Hematopoietic multipotent progenitor cell (in vitro differentiated cells): ENCODE measurements at places on chromosomes 6 and 20. TPM values are rescaled to one million over a fixed set of nuclear protein-coding genes. Genes with fewer than 3 reads are reported as not detected.
A peak's percentile ranks its signal among the peaks of the same experiment; 100 is the strongest.

The SSTR4 gene
- not detected for total RNA-seq

GRCh38 chr6:169042061-169042460 is 211.6 kb downstream of the THBS2 start:
- DNase-seq = no peak

The TGM3 gene
- total RNA-seq = not detected

- DNase-seq = no peak
Observed at GRCh38 chr6:18360188-18360587, 27.0 kb upstream of the RNF144B start.

DNA sequence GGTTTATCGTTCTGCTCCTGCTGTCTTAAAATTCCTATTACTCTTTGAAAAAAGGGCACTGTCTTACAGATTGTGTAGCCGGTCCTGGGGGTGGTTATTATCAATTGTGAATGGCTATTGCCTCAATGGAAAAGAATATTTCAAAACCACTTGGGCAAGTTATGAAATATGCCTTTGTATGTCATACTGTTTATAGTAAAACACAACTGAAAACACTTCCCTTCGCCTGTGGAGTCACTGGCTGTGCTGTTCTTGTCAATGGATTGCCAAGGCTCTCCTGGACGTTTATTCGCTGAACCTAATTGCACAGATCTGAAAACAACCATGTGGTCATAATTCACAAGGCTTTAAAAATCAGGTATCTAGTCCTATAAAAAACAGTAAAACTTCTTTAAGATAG is 47.8 kb upstream of the TAGAP start:
- no peak for DNase-seq

DNA sequence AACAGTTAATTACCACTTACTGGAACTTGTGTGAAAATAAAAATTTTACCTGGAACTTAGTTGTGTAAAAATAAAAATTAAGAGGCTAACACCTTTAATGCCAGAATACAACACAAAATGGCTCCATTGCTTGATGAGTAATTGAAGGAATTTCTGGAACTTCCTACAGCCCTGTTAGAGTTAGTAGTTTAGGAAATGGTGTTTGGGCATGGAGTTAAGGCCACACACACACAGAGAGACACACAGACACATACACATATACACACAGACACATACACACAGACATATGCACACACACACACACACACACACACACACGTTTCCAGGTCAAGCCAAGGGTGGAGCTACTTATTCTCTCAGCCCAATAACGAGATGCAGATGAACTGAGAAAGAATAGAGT is 20.6 kb upstream of the CST3 start:
- no peak for DNase-seq

GRCh38 chr6:16885411-16886160 is 124.3 kb upstream of the ATXN1 start:
- no peak for DNase-seq

DNA sequence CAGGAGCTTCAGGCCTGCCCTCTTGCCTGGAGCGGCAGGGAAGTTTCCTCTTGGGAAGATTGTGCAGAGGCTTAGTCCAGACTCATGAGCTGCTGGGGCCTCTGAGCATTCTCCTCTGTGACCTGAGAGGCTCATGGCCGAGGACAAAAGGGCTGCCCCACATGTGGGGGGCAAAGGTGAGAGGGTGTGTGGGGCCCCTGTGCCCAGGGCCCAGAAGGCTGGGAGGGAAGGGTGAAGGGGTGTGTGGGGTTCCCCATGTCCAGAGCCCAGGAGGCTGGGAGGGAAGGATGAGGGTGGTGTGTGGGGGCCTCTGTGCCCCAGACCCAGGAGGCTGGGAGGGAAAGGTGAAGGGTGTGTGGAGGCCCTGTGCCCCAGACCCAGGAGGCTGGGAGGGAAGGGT is 50.8 kb upstream of the SLC22A1 start:
- no peak for DNase-seq

The ENPP4 gene
- 6.2 TPM for total RNA-seq

The C20orf144 gene
- total RNA-seq = 0.27 TPM

GRCh38 chr20:41422953-41423352 is 56.3 kb upstream of the EMILIN3 start:
- DNase-seq = no peak

DNA sequence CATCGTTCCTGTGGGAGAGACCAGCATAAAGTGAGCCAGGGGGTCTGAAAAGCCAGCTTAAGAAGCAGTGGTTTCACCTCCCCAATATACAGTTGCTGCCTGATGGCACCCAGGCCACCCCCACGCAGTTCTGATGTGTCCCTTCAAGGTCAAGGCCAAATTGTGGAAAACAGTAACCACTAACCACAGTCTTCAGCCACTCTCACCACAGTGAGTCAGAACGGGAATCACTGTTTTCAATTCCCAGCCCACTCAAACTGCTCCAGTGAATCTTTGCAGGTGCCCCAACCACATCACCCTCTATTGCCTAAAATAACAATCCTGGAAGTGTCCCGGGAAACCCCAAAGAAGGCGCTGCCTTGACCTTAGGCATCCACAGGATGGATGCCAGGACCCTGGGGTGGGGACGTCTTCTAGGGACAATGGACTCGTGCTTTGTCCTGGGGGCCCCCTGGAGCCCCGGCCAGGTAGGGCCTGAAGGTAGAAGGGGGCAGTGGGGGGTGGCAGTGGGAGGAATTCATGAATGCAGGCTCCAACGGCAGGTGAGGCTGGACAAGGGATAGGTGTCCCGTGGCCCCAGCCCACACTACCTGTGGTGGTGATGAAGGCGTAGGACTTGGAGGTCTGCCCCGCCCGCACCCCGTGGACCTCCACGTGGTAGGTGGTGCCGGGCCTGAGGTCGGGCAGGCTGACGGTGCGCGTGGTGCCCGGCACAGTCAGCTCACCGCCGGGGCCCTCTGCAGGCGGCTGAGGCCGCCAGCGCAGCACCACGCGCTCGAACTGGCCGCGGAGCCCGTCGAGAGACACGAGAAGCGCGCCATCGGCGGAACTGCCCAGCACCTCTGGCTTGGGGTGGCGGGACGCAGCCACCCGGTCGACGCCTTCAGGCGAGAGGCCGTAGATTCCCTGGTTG is 22.2 kb downstream of the TNXB start:
- DNase-seq = peak; percentile 27

GRCh38 chr6:20669571-20670314 is 135.5 kb downstream of the CDKAL1 start:
- no peak for DNase-seq

- no peak for DNase-seq
Observed at GRCh38 chr6:133404151-133404550, 163.0 kb downstream of the EYA4 start.

GRCh38 chr6:80336911-80337310 is 230.4 kb downstream of the BCKDHB start:
- no peak for DNase-seq

The VGLL2 gene
- not detected for total RNA-seq

The RNASET2 gene
- 27.2 TPM for total RNA-seq

- DNase-seq = no peak
Observed at GRCh38 chr6:41599852-41600445, 38.3 kb upstream of the MDFI start.

DNA sequence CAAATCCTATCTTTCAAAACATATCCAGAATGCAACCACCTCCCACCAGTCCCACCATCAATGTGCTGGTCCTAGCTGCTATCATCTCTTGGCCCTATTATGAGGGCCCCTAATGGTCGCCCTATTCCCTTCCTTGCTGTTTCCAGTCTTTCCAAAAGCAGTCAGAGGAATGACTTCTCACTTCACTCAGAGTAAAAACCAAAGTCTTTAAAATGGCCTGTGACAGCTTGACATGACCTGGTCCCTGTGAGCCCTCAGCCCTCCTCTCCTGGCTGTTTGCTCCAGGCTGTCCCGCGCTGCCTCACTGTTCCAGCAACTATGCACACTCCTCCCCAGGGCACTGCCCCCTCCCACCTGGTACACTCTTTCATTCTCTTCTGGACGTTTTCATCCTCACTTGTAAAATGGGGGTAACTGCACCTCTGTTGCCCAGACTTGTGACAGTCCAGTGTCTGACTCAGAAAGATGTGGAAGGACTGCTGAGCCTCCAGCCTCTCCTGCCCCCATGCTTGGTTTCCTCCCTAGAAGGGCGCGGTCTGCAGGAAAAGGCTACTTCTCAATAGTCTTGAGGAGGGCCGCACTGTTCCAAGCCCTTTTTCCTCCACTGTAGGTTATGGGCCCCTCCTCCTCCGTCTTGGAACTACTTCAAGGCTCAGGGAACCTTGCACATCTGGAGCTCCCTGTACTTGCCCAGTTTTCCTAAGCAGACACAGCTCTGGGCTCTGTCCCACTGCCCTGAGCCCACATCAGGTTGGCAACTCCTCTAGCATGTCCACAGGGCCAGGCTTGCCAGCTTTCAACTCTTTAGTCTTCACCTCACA is 64.7 kb downstream of the MYH7B start:
- DNase-seq = no peak

GRCh38 chr6:38234934-38235682 is 404.6 kb downstream of the BTBD9 start:
- DNase-seq = no peak

DNA sequence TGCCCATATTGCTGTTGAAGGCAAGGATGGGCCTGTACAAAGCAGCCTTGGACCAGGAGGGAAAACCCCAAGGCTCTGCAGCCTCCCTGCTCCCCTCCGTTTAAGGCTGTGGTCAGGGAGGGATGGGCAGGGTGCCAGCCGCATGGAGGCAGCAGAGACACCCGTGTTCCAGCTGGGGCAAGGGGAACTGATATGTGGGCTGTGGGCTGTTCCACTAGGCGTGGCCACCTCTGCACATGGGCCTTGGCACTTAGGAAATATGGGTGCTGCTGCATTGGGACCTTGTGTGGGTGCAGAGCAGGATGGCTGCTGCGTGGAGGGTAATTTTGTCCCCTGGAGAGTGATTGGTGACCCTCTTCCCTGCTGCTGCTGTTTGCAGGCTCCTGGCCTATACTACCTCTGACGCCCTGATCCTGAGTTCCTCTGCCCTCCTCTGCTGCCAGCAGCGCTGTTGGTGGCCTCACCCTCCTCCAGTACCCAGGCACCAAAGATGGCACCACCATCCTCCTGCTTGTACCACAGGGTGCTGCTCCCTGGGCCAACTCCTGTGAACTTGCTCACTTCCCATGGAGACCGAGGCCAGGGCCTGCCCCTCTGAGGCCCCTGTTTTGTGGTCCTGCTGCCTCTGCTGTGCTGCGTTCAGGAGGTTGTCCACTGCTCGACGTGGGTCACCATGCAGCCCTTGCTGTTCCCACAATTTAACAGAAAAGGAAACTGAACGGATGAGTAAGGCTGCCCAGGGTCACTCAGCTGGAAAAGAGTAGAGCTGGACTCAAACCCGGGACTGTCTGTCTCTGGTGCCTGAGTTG is 35.3 kb downstream of the PANK2 start:
- peak; percentile 76 for DNase-seq

- DNase-seq = no peak
Observed at GRCh38 chr6:151400473-151400872, 9.1 kb upstream of the ZBTB2 start.

DNA sequence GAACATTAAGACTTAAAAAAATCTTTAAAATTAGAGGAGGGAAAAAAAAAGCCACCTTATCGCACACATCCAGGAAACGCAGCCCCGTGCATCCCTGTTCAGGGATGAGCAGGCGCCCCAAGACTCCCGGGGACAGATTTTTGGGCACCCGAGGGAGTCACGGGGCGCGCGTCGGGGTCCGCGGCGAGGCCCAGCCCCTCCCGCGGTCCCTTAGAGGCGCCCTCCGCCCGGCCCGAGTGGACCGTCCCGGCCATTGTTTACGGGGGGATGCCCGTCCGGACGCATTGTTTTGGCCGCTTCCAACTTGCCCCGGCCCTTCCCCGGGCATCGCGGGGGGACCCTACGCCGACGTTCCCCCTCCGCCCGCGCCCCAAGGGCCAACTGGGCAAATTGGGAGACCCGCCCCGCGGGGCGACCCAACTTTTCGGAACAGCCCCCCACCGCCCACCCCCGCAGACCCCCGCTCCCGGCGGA is 610 bp downstream of the ZNF217 start:
- no peak for DNase-seq

GRCh38 chr20:17620371-17621228 is 50.7 kb downstream of the DSTN start:
- no peak for DNase-seq

The ADGB gene
- under 0.01 TPM for total RNA-seq

The TOX2 gene
- total RNA-seq = not detected

The KCNK5 gene
- total RNA-seq = 18.6 TPM

The FAXC gene
- under 0.01 TPM for total RNA-seq

DNA sequence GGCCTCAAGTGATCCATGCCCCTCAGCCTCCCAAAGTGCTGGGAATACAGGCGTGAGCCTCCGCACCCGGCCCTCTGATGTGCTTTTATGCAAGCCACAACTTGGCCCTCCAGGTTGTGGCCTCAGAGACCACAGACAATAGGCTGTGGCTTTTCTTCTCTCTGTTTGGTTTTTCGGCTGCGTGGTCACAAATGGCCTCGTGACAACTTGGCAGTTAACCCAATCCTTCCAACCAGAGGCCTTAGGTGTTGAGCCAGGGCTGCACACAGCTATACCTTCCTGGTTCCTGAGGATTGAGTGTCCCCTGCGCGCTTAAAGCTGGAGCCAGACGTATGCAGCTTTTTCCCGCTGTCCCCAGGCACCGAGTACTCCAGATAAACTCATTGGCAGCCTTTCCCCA is 6.3 kb upstream of the TGM3 start:
- DNase-seq = no peak

The TMEM242 gene
- 4.0 TPM for total RNA-seq

The TAAR1 gene
- not detected for total RNA-seq

- DNase-seq = no peak
Observed at GRCh38 chr6:90095788-90096187, 200.9 kb downstream of the BACH2 start.

The CLDN20 gene
- total RNA-seq = not detected

The THBS2 gene
- not detected for total RNA-seq

The C20orf141 gene
- total RNA-seq = not detected

The DEFB124 gene
- not detected for total RNA-seq

- no peak for DNase-seq
Observed at GRCh38 chr6:82013561-82014530, 233.7 kb downstream of the IBTK start.

The BMP2 gene
- 0.27 TPM for total RNA-seq

The GZF1 gene
- total RNA-seq = 56.6 TPM

The GNAS gene
- 940 TPM for total RNA-seq

DNA sequence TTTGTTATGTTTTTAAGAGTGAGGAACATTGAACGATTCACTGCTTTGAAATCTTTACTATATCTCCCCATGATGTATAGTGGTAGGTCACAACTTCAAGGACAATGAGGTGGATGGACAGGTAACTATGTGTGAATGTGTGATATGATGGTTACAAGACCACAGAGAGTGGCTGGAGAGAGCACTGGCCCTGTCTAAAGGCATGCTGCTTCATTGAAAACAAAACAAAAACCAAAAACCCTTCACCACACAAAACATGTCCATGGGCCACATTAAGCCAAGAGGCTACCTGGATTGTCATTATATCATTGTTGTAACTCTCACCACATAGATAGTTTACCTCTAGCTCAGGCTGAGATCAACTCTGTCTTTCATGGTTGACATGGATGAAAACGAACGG is 180.6 kb upstream of the TENT5A start:
- no peak for DNase-seq

GRCh38 chr20:63149531-63150192 is 66.3 kb downstream of the YTHDF1 start:
- DNase-seq = no peak
